Activated T-helper 2 cell treated with anti-CD3 and anti-CD28 coated beads, Interferon-gamma antibody, Interleukin-2, Interleukin-4, amounts not matched to agents 10 μg/mL and 5 μg/mL and 100 μg/mL, durations not matched to agents 14 hours and 24 hours and 36 hours (primary cell): ENCODE measurements at places on chromosomes 3 and 15.
A peak's percentile ranks its signal among the peaks of the same experiment; 100 is the strongest.

DNA sequence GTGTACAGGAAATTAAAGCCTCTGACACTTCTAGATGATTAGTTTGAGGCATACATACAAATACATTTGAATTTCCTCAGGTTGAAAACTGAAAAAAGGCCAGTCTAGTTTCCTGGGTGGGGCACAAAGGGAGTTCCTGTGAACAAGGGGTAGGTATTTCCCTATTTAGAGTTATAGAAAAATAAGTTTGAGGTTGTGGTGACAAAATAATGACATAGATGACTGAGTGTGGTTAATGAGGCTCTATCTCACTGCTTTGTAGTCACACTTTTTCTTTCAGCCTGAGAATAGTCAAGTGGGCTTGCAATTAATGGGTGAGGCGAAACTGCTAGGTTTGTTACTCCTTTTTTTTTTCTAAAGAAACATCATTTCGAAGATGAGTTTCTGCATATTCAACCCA, 4.3 kb downstream of the SLCO3A1 start:
- peak; percentile 42 for DNase-seq

DNA sequence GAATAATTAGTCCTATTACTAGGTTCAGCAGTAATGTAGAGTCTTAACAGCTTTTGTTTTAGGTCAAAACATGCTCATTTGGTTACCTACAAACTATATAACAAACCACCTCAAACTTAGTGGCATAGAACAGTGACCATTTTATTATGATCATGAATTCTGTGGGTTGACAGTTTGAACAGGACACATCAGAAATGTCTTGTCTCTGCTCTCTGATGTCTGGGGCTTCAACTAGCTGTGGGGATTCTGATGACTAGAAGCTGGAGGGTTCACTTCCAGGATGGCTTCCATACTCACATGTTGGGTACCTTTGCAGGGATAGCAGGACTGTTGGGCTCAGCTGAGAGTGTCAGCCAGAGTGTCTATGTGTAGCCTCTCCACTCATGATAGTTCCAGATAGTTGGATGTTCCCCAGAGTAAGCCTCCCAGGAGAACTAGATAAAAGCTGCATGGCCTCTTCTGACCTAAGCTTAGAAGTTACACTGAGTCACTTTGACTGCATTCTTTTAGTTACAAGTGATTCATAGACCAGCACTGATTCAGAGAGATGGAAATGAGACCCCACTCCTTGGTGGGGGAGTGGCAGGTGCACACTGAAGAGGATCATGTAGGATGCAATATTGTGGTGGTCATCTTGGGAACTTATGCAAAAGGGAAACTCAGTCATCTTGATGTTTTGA, 32.6 kb downstream of the PLCL2 start:
- no peak for DNase-seq

DNA sequence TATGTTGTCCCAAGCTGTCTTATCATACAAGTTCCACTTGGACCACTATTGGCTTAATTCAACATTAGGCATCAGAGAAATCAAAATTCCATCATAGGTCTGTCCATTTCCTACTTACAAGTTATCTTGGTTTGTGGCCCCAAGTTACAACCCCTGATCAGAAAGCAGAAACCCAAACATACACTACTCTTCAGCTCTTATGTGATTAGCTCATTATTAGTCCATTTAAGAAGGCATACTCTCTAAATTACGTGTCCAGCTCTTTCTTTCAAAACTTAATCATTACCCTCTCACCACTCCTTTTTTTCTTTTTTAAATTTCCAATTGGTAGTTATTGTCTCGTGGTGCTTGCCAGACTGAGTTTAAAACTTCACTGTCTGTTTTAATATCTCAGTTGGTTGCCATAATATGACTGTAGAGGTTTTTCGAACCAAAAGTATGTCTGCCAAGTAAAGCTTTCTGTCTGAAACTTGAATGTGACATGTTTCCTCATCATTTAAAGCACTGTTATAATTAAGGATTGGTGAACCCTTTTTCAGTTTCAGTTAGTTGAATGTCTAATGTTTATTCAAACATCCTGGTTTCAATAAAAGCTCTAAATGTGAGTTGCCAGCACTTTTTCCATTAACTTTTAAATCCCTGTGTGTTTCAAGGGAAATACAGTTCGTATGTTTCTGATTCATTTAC, 150.3 kb downstream of the SAMMSON start:
- no peak for DNase-seq

- no peak for DNase-seq
Observed at GRCh38 chr15:66154581-66154980, 99.0 kb downstream of the MEGF11 start.
